AG20443 (cell line): ENCODE measurements at places on chromosomes 7 and 10.

GRCh38 chr7:49721441-49721840 is 52.0 kb upstream of the VWC2 start:
- no peak for DNase-seq

DNA sequence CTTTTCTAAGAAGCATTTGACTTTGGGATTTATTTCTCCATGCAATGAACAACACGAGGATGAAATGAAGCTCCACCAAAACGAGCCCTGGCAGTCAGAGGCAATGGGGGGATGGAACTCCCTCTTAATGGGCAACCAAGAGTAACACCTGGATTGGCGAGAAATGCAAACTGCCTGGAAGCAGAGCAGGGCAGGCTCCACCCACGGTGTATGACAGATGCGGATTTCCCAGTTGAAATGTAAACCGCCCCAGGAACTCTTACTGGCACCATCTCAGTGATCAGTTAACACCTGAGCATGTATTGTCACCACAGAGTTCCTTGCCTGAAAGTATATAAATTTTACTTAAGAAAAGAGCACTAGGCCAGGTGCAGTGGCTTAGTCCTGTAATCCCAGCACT is 47.3 kb upstream of the AUTS2 start:
- no peak for DNase-seq

DNA sequence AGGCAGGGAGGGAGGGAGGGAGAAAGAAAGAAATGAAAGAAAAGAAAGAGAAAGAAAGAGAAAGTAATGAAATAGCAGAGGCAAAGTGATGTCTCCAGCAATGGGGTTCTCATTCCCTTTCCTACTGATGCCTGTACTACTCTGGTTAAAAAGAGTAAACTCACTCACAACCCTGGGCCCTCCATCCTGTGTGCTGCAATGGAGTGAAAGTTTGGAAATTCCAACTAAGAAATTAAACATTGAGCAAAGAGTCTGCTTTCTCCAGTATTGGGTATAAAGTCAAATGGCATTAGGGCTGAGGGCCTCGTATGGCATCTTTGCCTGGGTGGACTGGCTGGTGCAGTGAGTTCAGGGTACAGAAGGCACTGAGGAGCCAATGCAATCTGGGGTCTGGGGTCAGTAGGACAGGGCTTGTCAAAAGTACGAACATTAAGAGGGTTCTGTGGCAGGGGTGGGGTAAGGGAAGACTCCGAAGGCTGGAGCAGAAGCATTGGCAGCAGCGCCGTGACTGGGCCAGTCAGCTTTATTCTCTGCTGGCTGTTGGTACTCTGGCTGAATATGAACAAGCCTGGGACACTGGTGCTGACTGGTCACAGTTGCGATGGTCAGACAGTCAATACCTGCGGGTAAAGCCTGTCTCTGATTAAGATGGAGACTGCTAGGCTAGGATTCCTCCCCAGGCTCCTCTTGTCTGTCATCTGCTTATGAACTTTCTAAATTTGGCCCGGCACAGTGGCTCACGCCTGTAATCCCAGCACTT is 24.1 kb upstream of the TNS3 start:
- no peak for DNase-seq

DNA sequence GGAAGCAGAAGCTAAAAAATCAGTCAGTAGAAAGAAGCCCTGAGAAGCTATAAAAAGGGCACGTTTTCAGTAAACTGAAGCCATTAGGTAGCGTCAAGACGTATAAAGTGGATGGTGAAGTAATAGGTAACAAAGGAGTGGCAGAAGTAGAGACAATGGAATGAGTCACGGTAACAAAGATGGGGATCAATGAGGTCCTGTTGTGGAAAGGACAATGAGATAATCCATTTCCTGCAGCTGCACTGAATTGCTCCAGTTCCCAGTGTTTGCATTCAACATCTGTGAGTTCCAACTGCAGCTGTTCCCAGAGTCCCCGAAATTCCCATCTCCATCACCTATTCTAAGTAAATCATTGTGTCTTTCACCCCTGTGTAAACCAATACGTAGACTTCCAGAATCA is 4.8 kb upstream of the HYCC1 start:
- DNase-seq, result no peak

GRCh38 chr10:93288679-93289634 is 193.2 kb downstream of the MYOF start:
- DNase-seq, result peak; percentile 97

DNA sequence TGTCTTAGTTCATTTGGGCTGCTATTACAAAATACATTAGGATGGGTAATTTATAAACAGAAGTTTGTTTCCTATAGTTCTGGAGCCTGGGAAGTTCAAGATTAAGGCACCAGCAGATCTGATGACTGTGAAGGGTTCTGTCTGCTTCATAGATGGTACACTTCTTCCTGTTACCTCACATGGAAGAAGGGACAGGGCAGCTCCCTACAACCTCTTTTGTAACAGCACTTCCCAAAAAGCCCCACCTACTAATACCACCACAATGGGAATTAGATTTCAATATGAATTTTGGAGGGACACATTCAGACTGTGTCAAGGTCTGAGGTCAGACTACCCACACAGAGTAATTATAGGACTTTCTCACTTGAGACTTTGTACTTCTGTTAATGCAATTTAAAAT is 260.3 kb downstream of the ARHGAP12 start:
- no peak for DNase-seq

- DNase-seq, result peak; percentile 60
Observed at GRCh38 chr10:26441491-26442214, 3.5 kb downstream of the APBB1IP start.

DNA sequence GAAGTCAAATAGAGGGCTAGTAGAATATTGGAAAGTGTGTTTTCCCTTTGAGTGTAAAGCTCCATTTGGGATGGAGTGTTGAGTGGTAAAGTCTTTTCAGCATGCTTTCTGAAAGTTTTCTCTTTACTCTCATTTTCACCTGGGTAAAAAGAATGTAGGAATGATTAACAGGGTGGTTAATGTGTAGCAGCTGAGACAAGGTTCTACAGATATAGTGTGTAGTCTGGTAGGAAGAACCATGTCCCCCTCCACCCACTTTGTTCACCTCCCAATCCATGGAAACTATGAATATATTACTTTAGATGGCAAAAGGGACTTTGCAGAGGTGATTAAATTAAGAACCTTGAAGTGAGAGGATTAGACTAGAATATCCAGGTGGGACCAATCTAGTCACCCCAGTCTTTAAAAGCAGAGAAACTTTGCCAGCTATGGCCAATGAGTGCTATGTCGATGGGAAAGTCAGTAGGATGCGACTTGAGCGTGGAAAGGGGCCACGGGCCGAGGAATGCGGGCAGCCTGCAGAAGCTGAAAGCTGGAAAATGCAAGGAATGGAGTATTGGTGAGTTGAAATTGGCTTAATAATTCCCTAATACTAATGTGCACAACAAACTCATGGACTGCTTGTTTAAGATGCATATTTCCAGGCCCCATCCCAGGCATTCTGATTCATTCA is 166.3 kb upstream of the AHR start:
- DNase-seq, result no peak

DNA sequence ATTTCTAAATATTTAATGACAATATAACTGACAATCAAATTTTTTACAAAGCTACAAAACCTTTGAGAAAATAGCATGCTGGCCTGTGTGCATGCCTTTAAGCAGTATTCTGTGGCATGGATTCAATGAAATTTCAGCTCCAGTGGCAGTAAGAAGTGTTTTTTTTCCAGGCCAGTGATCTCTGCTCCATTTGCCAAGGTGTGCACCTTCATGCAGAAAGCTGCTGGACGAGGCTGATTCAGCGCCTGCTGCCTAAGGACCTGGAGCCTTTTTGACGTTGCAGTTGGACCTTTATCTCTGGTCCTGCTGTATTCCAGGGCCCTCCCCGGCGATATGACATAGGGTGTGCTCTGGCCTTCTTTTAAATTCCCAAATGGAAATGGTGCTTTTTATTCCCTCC is 26.6 kb downstream of the VWC2 start:
- no peak for DNase-seq

DNA sequence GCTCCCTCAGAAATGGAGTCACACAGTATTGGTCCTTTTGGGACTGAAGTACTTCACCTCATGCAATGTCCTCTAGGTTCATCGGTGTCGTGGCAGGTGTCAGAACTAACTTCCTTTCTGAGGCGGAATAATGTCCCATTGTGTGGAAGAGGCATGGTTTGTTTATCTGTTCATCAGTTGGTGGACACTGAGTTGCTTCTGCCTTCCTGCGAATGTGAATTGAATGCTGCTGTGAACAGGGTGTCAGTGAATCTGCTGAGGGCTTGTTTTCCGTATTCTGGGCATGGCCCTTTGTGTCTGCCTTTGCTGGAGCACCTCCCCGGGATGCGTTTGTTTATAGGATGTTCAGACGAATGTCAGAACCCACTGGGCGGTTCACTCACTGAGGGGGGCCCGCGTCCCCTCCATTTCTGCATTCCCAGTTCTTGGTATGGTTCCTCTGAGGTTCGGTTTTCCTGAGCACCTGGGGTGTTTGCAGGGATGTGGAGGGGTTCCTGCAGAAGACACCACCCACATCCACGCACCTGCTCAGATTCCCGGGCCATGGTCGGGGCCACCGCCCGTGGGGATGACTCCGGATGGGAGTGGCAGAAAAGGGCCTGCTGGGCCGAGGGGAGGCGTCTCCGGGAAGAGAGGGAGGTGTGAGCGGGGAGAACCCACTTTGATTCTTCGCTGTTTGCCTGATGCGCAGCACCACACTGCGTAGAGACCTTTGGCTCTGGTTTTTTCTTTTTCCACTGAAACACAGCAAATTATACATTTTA is 33.1 kb downstream of the CHST12 start:
- DNase-seq, result no peak

- no peak for DNase-seq
Observed at GRCh38 chr10:34650156-34650555, 164.9 kb downstream of the PARD3 start.
